ENCODE measurements at places on chromosomes 6 and 20.

DNA sequence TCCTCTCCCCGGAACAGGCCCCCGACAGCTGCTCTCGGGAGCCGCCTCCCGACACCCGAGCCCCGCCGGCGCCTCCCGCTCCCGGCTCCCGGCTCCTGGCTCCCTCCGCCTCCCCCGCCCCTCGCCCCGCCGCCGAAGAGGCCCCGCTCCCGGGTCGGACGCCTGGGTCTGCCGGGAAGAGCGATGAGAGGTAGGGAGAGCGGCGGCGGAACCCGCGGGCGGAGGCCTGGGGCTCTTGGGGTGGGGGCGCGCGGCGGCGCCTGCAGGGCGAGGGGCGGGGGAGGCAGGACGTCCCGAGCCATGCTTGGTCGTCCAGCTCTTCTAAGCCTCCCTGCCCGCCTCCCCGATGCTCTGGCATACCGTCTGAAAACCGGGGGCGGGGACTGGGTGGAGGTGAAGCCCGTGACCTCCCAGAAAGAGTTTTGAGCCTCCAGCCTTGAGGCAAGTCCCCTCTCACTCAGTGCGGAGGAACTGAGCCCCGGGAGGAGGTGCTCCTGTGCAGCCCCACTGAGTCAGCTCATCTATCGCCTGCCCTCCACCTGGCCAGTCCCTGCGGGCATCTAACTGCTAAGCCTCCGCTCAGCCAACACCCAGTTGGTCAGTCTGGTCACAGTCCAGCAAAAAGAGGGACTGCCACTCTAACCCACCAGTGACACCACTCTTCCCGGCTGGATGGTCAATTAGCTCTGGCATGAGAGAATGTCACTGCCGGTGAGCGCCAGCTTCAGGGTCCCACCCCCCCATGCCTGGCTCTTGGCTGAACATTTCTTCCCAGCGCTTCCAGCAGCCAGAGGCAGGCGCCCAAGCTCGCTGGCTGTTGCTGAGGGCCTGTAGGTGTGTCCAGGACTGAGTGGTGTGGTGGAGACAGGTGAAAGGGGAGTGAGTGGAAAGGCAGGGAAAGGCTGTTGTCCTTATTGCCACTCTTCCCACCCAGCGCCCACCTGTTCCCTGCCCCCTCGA, 482 bp downstream of the DDR1 start:
- no peak for DNase-seq

- DNase-seq = no peak
These were observed 414.0 kb upstream of the RUNX2 start for GRCh38 chr6:44914141-44914540.

GRCh38 chr6:115221198-115221597, 839.5 kb downstream of the FRK start:
- DNase-seq = no peak

- DNase-seq = no peak
These were observed 88.2 kb downstream of the RAMACL start for GRCh38 chr6:166498228-166498627.

- peak; percentile 96 for DNase-seq
These were observed 4.9 kb upstream of the ARMC12 start for GRCh38 chr6:35731736-35732532.

- no peak for DNase-seq
These were observed 208.9 kb upstream of the FOXQ1 start for GRCh38 chr6:1103021-1103420.

DNA sequence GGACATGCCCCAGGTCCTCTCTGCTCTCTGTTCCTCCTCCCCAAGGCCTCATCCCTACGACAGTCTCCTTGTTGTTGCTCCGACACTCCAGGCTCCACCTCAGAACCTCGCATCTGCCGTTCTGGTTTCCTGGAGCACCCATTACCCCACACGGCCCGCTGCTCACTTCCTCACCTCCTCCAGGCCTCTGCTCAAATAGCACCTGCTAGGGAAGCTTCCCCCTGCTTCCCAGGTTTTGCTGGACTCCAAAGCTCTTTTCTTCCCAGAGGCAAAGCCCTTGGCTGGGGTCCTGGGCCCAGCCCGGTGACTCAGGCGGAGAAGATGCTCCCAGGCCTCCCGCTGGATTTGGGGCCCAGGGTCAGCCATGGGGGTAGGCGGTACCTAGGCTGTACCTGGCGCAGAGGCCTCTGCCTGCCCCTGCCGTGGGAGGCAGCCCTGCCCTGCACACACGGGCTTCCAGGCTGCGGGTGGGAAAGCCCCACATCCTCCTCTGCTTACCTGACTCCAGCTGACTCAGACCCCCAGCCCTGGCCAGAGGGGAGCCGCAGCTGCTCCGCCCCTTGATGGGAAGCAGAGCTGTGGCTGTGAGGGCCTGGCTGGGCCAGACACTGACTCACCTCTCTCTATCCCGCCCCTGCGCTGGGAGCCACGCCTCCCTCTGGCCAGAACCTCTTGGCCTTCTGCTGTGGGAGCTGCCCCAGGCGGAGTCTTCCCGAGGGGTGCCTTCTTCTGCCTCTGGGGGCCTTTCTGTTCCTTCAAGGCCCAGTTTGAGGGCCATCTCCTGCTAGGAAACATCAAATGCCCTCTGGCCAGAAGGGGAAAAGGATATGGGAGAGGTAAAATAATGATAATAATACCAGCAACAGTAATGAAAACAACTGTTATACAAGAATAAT, 130.5 kb downstream of the CEBPB start:
- DNase-seq = peak; percentile 84

DNA sequence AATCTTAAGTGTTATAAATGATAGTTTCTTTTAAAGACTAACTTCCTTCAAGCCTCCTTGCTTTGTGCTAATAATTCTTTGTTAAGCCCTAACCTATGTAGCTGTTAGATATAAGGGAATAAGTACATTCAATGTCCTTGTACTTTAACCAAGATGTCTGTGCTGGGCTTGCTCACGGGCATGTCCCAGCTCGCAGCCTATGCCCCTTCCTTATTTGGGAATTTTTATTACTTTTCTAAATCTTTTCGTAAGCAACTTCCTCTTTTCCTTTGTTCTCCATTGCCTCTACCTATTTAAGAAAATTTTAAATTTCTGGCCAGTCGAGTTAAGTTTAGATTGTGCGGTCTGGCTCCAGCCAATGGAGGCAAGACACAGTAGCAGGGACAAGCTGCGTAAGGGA, 26.0 kb upstream of the CDK19 start:
- DNase-seq = no peak

DNA sequence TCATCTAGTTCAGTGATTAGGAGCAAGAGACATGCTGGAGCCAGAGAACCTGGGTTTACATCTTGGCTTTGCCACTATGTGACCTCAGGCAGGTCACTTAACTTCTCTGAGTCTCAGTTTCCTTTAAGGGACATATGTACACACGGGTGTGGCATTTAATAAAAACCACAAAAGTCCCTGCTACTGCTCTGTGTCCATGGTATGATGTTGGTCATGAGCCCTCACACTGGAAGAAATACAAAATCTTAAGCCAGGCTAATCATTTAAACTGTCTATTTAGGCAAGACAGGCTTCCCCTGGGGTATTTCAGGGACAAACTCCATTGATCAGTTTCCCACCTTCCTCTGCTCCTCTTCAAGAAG, 12.9 kb upstream of the PTGIS start:
- DNase-seq = no peak

DNA sequence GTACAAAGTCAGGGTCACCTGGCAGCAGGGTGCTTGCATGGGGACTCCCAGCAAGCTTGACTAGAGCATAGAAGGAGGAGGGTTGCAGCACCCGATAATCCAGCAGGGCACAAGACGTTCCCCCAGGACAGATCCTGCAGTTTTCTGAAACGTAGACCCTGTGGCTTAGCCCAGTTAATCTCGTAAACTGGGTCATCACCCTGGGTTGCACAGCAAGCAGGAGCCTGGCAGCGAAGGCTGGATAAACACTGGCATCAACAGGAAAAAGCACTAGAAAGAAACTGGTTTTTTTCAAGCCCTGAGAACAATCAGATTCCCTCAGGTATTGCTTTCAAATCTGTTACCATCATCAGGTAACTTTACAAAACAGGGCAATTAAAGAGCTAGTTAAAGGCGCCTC, 92.6 kb downstream of the PDE7B start:
- DNase-seq = no peak

DNA sequence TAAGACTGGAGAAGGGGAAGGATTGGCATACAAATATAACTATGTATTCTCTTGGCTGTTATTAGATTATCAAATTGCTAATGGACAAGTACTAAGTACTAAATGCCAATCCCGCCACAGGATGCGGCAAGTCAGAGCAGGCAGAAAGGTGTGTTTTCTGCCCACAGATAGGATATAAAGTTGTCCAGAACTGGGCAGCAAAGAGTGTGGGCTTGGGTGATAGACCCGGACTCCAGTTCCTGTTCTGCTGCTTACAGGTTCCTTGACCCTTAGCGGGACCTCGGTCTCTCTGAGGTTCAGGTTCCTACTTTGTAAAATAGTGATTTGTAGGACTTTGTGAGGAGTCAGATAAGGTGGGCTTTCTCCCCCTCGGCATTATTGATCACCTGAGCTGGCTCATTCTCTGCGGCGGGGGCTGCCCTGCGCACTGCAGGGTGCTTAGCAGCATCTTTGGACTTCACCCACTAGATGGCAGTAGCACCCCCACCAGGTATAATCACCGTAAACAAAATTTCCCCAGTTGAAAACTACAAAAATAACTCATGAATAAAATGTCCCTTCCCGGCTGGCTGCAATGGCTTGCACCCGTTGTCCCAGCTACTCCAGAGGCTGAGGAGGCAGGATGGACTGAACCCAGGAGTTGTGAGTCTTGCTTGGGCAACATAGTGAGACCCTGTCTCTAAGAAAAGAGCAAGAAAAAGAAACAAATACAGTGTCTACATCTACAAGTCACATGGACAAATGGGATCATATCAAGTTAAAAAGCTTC, 193.1 kb downstream of the DOK5 start:
- no peak for DNase-seq

GRCh38 chr6:118551063-118552053, 3.3 kb downstream of the PLN start:
- peak; percentile 76 for DNase-seq

DNA sequence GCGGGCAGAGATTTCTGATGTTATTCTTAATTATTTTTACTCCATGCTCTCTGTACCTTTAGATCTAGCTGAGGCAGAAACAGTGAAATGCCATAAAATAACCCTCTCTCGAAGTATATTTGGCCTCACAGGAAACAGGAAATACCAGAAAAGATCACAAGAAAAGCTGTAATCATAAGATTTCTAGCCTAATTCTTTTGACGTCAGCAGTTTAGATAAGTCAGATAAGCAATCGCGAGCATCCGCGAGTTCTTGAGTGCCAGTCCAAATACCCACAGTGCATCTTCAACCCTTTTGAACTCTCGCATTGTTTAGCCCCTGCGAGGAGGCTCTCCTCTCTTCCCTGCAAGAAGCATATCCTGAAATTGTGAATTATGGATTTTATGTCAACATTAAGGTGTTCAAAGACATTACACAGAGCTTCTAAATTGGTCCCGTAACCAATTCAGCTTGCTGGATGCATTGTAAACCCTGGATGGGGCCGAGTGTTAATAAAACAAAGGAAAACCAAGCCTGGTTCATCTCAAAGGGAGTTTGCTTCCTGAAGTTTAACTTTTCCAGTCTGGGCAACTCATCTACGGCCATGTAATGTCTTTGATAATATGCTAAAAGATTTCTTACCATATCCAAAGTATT, 198.9 kb downstream of the MTFR2 start:
- peak; percentile 27 for DNase-seq

GRCh38 chr20:40111282-40111681, 577.8 kb downstream of the MAFB start:
- no peak for DNase-seq

DNA sequence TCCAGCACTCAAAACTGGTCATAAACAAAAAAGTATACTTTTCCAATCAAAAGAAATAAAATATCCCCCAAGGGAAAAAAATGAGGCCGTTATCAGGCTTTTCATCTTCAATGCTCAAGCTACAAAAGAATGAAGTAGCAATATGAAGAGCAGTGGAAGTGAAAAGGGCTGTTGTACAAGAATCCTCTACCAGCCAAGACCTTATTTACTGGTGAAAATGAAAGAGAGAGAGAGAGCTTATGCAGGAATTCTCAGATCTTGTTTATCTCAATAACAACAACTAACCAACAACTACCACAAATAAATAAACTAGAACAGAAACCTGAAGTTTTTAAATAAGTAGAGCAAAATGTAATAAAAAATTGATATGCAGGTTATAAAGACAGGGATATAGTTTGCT, 400.6 kb downstream of the HDGFL1 start:
- DNase-seq = no peak

DNA sequence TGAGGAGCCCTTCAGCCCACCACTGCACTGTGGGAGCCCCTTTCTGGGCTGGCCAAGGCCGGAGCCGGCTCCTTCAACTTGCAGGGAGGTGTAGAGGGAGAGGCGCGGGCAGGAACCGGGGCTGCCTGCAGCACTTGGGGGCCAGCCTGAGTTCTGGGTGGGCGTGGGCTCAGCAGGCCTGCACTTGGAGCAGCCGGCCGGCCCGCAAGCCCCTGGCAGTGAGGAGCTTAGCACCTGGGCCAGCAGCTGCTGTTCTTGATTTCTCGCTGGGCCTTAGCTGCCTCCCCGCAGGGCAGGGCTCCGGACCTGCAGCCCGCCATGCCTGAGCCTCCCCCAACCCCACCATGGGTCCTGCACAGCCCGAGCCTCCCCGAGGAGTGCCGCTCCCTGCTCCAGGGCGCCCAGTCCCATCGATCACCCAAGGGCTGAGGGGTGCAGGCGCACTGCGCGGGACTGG, 101.7 kb upstream of the ADGRB3 start:
- no peak for DNase-seq

GRCh38 chr6:158627168-158627939, 17.2 kb downstream of the DYNLT1 start:
- no peak for DNase-seq

GRCh38 chr6:12065321-12066140, 53.4 kb downstream of the HIVEP1 start:
- no peak for DNase-seq

GRCh38 chr6:70107852-70108629, 194.8 kb downstream of the COL9A1 start:
- DNase-seq = peak; percentile 18

GRCh38 chr20:1576641-1577040, 19.1 kb upstream of the SIRPD start:
- no peak for DNase-seq

GRCh38 chr6:73832313-73832712, 136.3 kb downstream of the CD109 start:
- DNase-seq = no peak

GRCh38 chr6:155377061-155377460, 62.8 kb upstream of the TFB1M start:
- peak; percentile 93 for DNase-seq

- DNase-seq = no peak
These were observed 12.4 kb downstream of the PSMF1 start for GRCh38 chr20:1130847-1131246.

- no peak for DNase-seq
These were observed 19.0 kb downstream of the EPB41L1 start for GRCh38 chr20:36173451-36173933.
